ENCODE measurements at places on chromosomes 13 and 19. TPM values are rescaled to one million over a fixed set of nuclear protein-coding genes. Genes with fewer than 3 reads are reported as not detected.

The FFAR3 gene
- not detected for total RNA-seq

The HRC gene
- total RNA-seq = not detected

The SMIM17 gene
- total RNA-seq = 0.34 TPM

The UBE2L5 gene
- not detected for total RNA-seq

The ADAMTSL5 gene
- not detected for total RNA-seq

The IGFL1 gene
- not detected for total RNA-seq

The GNA15 gene
- total RNA-seq = 0.09 TPM

The DYRK1B gene
- total RNA-seq = 9.5 TPM

The ILF3 gene
- 73.7 TPM for total RNA-seq

The IQCN gene
- 0.22 TPM for total RNA-seq

The ATG4D gene
- 6.0 TPM for total RNA-seq

The CCDC106 gene
- total RNA-seq = 5.5 TPM

The ELAVL3 gene
- not detected for total RNA-seq

The DACH1 gene
- under 0.01 TPM for total RNA-seq

The TNNT1 gene
- 0.77 TPM for total RNA-seq

The TPRX2 gene
- total RNA-seq = not detected

The GARIN5B gene
- not detected for total RNA-seq

The STXBP2 gene
- 28.3 TPM for total RNA-seq

The ZNF665 gene
- 2.5 TPM for total RNA-seq

The KIR3DL1 gene
- total RNA-seq = not detected

The RXFP2 gene
- not detected for total RNA-seq

The AP1M2 gene
- total RNA-seq = under 0.01 TPM

The GPC5 gene
- total RNA-seq = 0.43 TPM

The ZNF491 gene
- total RNA-seq = 0.86 TPM

The NUDT15 gene
- 16.9 TPM for total RNA-seq

The NUP62 gene
- 17.8 TPM for total RNA-seq

The ZNF446 gene
- total RNA-seq = 3.8 TPM

The SIGLEC5 gene
- total RNA-seq = not detected

The TDRD12 gene
- total RNA-seq = 0.17 TPM

The GDF15 gene
- 51.2 TPM for total RNA-seq

The KRI1 gene
- 8.4 TPM for total RNA-seq

The PGLYRP1 gene
- not detected for total RNA-seq

The FUT1 gene
- total RNA-seq = 9.8 TPM

The ATP8B3 gene
- 0.52 TPM for total RNA-seq

The RFPL4AL1 gene
- total RNA-seq = not detected

The CTXN1 gene
- 0.33 TPM for total RNA-seq

The SHISA2 gene
- 2.4 TPM for total RNA-seq

The ABCA7 gene
- total RNA-seq = 3.6 TPM

Measured in dermis lymphatic vessel endothelial cell (primary cell).